PC-9 (cell line): ENCODE measurements at places on chromosomes 6 and 20. TPM values are rescaled to one million over a fixed set of nuclear protein-coding genes. Genes with fewer than 3 reads are reported as not detected.

DNA sequence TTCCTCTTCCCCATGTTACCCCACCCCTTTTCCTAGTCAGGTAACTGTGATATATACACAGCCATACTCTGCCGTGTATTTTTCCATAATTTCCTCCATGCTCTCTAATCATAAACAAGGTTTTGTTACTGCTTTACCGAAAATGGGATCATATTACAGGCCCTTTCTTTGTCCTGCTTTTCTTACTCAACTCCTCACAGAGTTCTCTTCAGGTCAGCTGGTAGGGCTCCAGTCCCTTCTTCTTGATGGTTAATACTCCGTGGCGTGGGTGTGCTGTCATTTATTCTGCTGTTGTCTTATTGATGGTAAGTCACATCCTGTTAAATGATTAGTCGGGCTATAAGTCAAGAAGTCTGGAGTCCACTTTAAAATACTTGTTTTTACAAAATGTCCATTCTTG lies 24.9 kb upstream of the PI16 start:
- peak overlapping the region; percentile 4; the same call in 1 of the 2 replicates for H3K27ac ChIP-seq
- no peak overlapping the region for H3K4me3 ChIP-seq
- no peaks in the 10 kb centered on the region for H3K27me3 ChIP-seq
- H3K4me1 ChIP-seq: peaks cover 49% of the 10 kb centered on the region
- H3K36me3 ChIP-seq: no peaks in the 10 kb centered on the region

FAM184A gene
- 0.85 and 1.1 TPM in 2 replicates for total RNA-seq

- H3K4me3 ChIP-seq: no peak overlapping the region
- DNase-seq: no peak
- H3K4me1 ChIP-seq: no peaks in the 10 kb centered on the region
- H3K36me3 ChIP-seq: no peaks in the 10 kb centered on the region
These were observed 16.8 kb downstream of the RPP40 start for GRCh38 chr6:4986999-4987398.

GRCh38 chr6:80488190-80488589 lies 381.7 kb downstream of the BCKDHB start:
- no peak for DNase-seq
- H3K27me3 ChIP-seq: no peaks in the 10 kb centered on the region
- no peak overlapping the region for H3K4me3 ChIP-seq

DNA sequence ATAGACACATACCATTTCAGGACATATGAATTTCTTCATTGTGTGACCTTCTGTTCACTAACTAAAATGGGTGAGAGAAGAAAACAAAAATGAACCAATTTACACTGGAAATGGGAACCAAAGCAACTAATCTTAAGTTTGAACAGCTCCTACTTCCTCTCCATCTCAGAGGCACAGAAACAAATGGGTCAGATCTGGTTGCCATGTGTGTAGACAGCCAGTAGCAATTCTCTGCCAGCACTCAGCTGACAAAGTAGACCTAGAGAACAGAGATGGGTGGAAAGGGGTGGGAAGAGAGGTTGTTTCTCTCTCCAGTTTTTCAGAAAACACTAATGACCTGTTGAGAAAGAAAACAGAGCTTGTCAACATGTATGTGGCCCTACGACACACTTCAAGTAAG lies 14.3 kb upstream of the POPDC3 start:
- H3K36me3 ChIP-seq: no peaks in the 10 kb centered on the region
- no peak overlapping the region for H3K4me3 ChIP-seq
- DNase-seq: no peak

GRCh38 chr6:24100024-24100769 lies 25.8 kb upstream of the NRSN1 start:
- no peaks in the 10 kb centered on the region for H3K36me3 ChIP-seq
- H3K27ac ChIP-seq: no peak overlapping the region
- peaks cover 11% of the 10 kb centered on the region; the same call in 1 of the 2 replicates for H3K27me3 ChIP-seq
- H3K4me1 ChIP-seq: no peaks in the 10 kb centered on the region

SNAP91 gene
- total RNA-seq: not detected in 2 replicates

FOXO3 gene
- 56.2 and 59.4 TPM in 2 replicates for total RNA-seq

DDO gene
- 2.0 and 3.6 TPM in 2 replicates for total RNA-seq

POPDC3 gene
- total RNA-seq: 14.8 and 24.2 TPM in 2 replicates

DNA sequence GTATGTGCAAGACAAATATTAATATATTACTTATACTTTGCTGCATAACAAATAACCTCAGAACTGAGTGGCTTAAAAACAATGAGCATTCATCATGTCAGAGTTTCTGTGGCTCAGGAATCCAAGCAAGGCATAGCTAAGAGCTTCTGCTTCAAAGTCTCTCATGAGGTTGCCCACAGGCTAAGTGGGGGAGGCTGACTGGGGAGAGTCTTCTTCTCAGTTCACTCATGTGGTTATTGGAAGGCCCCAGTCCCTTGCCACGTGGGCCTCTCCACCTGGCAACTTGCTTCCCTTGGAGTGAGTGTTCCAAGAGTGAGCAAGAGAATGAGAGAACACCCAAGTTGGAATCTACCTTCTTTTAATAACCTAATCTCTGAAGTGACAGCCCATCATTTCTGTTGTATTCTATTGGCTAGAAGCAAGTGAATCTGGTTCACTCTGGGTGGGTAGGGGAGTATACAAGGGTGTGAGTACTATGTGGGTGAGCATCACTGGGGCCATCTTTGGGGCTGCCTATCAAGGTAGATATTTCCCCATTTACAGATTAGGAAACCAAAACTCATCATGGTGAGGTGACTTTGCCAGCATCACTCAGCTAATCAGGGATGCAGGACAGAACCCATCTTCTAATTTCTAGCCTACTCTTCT lies 36.0 kb downstream of the DNAH8 start:
- no peaks in the 10 kb centered on the region for H3K36me3 ChIP-seq
- no peak overlapping the region for H3K4me3 ChIP-seq
- no peak overlapping the region for H3K27ac ChIP-seq
- no peak for DNase-seq

DNA sequence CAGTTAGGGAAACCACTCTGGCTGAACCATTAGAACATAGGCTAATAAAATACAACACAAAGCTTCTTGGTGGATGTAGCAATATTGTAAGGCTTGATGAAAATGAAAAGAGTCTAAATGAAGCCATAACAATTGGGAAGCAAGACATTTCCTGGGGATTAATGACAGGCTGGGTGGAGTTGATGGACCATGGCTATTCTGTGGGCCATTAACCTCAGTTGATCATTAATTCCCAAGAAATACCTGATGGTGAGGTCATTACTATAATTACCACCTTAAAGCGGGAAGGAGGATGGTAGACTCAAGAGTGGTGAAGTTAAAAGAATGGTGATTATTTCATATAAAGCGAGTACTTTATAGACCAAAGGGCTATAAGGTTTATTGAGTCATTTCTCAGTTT lies 455.8 kb upstream of the MAP3K7 start:
- H3K36me3 ChIP-seq: no peaks in the 10 kb centered on the region
- no peak overlapping the region for H3K4me3 ChIP-seq
- DNase-seq: no peak
- H3K27ac ChIP-seq: no peak overlapping the region
- no peaks in the 10 kb centered on the region for H3K4me1 ChIP-seq
- H3K27me3 ChIP-seq: no peaks in the 10 kb centered on the region

DNA sequence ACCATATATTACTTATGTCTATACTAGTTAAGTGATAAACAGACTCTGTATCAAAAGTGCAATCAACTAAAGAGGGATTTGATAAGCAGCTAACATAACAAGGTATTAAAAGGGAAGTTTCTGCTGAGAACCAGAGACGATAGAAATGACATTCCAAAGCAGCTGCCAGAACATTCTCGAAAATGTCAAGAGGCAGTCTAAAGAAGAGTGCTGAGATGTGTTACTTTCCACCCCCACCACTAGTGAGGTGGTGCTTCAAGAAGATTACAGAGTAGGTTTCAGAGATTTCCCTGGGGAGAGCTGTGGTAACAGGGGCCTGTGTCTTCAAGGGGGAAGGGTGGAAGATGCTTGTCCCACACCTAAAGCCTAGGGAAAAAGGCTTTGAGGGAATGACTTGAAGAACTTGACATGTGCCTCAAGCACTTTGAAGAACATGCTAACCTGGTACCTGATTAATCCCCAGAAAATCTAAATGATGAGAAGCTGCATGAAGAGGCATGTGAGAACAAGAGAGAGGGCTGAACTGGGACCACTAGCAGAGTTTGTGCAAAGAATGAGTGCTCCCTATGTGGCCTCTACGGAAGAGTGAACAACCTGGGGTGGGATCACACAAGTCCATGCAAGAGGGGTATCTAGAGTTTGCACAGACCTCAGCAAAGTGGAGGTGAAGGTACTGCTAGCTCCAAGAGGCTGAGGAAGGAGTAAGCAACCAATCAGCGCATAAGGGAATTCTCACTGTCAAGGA lies 5.0 kb downstream of the FAM184A start:
- no peaks in the 10 kb centered on the region for H3K27me3 ChIP-seq
- no peaks in the 10 kb centered on the region for H3K36me3 ChIP-seq
- H3K4me3 ChIP-seq: no peak overlapping the region
- no peak for DNase-seq
- peaks cover 9% of the 10 kb centered on the region; the same call in 1 of the 2 replicates for H3K4me1 ChIP-seq
